ENCODE measurements at places on chromosomes 3 and 15. TPM values are rescaled to one million over a fixed set of nuclear protein-coding genes. Genes with fewer than 3 reads are reported as not detected.

Gene ALDH1L1
- total RNA-seq: 0.18 TPM

Gene RTP3
- total RNA-seq: not detected

Gene ERICH6
- total RNA-seq: 0.41 TPM

Gene IGSF10
- 8.0 TPM for total RNA-seq

Gene ANKUB1
- total RNA-seq: not detected

Gene MGLL
- total RNA-seq: 8.3 TPM

Gene FAM43A
- 14.1 TPM for total RNA-seq

Gene SRGAP3
- total RNA-seq: 4.6 TPM

Gene PCBP4
- 33.3 TPM for total RNA-seq

Gene DISP2
- 0.36 TPM for total RNA-seq

- no peak for DNase-seq
These were observed 64.1 kb downstream of the VPS13C start for GRCh38 chr15:61996056-61996635.

GRCh38 chr3:119492128-119492527, 6.2 kb upstream of the TIMMDC1 start:
- DNase-seq: no peak

GRCh38 chr3:174858353-174858752, 781 bp upstream of the NAALADL2 start:
- no peak for DNase-seq

DNA sequence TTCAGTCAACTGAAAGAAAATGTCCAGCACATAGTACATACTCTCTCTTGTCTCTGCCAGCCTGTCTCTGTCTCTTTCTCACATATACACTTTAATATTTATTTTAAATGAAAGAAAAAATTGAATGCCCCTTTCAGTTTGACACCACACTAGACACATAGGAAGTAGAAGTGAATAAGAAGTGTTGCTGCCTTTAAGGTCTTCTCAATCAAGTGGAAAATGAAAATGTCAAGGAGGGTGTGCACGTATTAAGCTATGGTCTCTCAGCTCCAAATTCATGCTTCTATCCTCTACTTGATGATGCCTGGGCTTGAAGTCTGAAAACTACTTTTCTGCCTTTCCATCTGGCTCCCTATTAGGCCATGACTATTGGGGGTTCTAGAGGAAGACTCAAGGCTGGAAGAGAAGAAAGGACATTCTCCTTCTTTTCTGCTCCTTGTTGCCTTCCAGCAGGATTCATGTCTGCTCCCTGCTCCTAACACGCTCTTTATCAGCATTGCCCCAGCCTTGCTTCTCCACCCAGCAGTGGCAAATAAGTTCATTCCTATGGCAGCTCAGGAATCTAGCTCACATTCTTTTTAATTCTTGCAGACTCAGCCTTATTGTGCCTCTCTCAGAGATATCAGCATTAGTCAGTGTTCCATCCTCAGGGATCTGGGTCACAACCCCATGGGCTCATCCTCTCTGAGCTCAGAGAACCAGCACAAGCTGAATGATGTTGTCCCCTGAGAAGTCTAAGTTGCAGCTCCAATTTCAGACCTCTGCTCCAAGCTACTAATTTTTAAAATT, 609.1 kb upstream of the GRM7 start:
- DNase-seq: no peak

DNA sequence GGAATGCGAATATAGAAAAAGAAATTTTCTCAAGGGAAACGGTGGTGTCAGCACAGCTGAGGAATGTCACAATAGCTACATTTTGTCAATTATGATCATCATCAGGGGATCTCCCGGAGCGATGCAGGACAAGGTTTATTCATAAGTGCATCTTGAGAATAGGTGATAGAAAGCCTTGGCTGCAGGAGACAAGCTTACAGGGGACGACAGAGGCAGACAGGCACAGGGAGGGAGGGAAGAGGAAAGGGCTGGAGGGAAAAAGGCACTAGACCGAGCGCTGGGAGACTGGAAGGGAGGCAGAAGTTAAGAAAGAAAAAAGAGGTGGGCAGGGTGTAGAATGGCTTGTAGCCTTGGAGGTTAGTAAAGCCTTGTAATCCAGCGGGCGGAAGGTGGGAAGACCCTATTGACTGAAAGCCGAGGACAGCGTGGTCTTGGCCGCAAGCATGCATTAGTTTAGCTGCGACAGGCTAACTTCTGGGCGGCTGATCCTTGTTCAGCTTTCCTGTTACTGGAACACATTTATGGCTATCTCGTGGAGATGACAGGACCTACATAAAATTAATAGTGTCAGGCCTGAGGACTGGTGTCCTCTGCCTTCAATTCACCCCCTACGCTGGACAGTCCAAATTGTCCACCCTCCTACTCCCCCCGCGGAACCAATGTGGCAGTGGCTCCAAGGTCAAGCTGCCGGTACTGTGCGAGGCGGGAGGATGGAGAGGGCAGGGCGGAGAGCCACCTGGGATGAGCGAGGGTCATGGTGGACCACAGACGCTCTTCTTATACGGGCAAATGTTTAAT, 1.4 kb upstream of the NECTIN3 start:
- no peak for DNase-seq

GRCh38 chr3:94272016-94272415, 209.2 kb downstream of the NSUN3 start:
- DNase-seq: no peak

DNA sequence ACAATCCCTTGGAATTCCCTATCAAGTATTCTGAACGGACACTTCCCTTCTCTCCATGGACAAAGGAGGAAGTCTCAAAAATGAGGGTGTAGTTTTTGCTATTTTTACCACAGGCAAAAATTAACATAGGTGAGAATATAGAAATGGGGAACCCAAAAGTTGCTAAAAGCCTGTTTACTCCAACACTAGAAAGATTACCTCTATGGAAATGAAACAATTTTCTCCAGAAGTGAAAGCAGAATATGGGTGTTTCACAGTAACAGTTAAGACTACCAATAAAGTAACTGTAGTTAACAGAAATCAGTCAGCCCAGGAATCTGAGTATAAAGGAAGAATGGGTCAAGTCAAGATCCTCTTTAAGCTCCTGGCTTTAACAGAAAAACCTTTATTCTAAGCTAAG, 9.3 kb downstream of the TRA2B start:
- DNase-seq: no peak

DNA sequence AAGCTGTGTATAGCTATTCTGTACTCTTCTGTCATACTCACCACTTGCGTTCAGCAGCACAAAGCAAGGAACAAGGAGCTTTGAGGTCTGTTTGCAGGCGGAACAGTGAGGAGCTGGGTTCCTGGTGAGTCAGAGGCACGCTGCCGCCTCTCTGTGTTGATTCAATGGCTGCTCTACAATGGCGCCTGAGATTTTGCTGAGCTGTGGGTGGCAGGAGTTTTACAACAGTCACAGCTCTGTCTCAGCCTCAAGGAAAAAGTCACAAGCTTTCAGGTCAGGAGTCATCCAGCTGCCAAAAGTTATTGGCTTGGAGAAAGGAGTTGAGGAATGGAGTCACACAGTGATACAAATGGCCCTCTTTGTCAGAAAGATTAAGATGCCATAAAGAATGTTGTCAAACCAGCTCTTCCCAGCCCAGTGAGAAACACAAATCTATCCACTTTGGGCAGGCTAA, 98.1 kb downstream of the SSR3 start:
- no peak for DNase-seq

DNA sequence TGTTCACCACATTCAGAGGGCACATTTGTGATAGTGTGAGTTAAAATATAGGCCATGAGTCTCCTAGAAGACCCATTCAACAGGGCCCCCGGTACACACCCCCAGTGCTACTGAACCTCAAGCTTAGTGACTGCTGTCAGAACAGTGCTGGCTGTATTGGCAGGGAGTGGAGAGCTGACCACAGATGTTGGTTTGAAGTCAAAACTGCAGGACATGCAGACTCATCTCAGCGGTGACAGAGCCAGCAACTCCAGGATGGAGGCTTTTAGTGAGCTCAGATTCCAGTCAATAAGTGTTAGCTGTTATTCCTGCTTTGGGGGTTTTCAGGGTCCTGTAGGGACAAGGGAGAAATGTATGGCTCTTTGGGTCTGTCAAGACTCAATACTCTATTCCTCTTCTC, 29.1 kb downstream of the PRR20G start:
- DNase-seq: no peak

GRCh38 chr3:117444175-117444574, 734.6 kb downstream of the TUSC7 start:
- DNase-seq: no peak

DNA sequence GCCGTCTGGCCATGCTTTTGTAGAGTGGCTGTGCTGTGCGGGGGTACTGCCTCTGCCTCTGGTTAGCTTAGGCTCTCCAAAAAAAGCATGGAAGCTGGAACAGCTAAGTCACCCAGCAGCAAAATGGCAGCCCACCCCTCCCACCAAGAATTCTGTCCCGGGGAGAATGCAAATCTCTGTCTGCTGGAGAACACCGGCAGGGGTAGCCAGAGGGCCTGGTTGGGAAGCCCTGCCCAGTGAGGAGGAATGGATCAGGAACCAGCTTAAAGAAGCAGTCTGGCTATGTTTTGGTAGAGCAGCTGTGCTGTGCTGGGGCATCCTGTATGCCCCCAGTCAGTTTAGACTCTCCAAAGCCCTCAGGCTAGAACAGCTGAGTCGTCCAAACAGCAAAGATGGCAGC, 56.2 kb upstream of the PTPRG start:
- DNase-seq: no peak

DNA sequence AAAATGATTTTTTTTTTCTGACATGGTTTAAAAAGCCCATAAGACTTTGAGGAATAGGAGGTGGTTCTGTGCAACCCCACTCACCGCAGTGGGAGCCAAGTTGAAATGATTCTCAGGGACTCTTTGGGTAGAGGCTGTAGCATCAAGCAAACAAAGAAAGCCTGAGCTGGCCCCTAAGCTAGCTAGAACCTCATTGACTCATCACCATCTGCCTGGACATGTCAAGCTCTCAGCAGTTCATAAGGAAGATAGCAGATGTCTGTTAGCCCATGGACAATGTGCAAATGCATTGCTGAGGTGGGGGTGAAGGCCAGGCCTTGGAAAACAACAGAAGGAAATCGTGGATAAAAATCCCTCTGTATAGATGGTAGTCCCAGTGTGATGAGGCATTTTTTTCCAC, 234.8 kb downstream of the NR2F2 start:
- no peak for DNase-seq

DNA sequence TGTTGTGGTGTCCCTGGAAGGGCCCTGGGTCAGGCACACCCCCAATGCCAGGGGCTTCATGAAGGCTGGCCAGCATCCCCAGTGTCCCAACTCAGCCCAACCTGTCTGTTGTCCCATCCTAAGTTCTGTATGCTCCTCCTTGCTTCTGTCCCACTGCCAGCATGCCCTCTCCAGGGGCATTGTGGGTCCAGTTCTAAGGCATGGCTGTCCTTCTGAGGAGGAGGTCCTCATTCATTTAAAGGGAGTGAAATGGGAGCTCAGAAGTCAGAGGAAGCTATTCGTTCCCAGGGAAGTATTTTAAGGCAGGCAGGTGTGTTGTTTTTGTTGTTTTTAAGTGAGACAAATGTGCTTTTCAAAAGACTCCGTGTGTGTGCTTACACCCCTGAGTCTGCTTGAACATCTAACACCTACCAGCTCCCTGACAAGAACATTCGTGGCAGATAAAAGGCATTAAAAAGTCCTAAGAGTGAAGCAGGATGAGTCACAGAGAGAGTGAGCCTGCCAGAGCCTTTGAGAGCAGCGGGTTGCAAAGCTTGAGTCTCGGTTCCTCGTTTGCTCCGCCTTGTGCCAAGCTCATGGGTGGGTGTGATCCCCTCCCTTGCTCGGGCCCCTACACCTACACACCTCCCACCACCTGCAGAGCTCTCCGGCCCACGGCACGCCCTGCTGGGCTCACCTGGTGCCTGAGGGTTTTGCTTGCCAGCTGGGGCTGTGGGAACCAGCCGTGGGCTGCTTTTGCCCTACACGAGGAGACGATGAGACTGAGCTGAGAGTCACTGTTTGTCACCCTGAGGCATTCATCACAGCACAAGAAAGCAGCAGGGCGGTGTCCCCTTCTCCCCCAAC, 183.4 kb upstream of the TOPAZ1 start:
- DNase-seq: peak; percentile 69

DNA sequence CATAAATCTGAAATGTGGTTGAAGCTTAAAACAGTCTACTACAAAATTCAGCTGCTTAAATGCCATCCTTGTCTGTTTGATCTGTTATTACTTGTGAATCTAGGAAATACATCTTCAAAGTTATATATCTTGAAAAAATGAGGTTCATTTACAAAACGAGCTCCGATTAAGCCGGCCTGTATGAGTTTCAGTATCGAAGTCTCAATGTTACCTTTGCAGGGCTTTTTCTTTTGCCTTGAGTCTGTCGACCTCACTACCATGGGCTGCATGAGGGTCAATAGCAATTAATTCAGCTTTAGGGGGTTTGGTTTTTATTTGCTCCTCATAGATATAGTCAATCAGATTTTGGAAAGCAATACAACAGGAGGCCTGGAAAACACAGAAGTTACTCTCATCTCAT, 23.2 kb downstream of the ERICH6 start:
- no peak for DNase-seq

Data from fibroblast of the aortic adventitia (primary cell).